Natural killer cell (primary cell): ENCODE measurements at places on chromosomes 1 and 21.

DNA sequence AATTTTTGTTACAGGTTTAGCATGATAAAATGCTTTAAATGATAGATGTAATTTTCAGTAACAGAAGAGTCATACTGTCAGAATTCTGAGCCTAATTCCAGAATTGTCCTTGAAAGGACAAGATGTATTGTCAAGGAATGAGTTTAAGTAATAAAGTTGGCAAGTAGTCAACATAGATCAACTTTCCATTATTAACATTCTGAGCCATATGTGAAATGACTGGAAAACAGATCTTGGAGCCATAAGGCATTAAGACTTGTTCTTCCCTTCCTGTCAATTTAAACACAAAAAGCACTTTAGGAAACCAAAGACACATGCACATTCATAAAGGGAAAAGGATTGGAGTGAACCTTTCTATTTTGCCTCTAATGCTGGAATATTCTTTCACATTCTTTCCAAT lies 107.0 kb downstream of the ODF2L start:
- DNase-seq: no peak

DNA sequence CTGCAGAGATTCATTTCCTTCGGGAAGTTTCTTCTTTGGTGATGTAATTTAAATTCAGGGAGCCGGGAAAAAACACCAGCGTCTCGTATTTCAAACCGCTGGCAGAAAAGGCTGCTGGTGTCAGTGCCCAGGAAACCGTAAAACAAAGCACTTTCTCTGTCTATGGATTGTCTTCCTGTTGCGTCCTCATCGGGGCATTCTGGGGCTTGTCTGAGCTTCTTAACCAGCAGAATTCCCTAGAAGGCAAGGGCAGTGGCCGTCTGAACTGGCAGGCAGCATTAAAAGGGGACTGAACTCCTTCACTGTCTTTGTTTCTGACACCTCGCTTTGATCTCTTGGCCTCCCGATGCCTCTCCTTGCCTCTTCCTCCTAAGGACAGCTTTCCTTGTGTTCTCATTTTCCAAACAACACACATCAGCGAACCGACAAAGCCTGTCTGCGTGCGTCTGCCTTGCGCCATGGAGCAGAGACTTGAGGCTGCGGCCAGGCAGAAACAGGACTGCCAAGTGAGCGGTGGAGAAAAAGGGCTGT lies 391.6 kb upstream of the VAMP3 start:
- DNase-seq: no peak

- DNase-seq: no peak
Observed at GRCh38 chr1:2232916-2233438, 4.9 kb downstream of the SKI start.

GRCh38 chr1:228346731-228347130 lies 59.9 kb downstream of the TRIM11 start:
- no peak for DNase-seq

GRCh38 chr1:20187103-20187812 lies 940 bp upstream of the PLA2G2C start:
- no peak for DNase-seq

DNA sequence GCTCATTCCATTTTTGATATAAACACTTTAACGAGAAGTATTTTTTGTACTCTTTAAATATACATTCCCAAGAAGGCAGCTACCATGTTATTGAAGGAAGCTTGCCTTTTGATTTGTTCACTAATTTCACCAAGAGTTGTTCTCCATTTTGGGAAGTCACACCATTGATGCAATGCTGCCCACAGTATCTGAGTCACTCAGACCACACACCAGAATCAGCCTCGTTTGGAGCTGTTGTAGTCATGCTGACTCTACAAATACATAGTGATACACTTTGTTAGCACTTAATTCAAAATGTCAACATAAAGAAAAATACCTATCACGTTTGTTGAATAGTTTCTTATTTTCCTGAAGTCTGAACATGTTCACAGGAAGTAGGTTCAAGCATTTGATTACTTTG lies 78.7 kb downstream of the PAPPA2 start:
- no peak for DNase-seq

GRCh38 chr1:23395154-23395724 lies 25.6 kb upstream of the ZNF436 start:
- no peak for DNase-seq

GRCh38 chr1:70034403-70034802 lies 171.0 kb downstream of the LRRC40 start:
- no peak for DNase-seq

DNA sequence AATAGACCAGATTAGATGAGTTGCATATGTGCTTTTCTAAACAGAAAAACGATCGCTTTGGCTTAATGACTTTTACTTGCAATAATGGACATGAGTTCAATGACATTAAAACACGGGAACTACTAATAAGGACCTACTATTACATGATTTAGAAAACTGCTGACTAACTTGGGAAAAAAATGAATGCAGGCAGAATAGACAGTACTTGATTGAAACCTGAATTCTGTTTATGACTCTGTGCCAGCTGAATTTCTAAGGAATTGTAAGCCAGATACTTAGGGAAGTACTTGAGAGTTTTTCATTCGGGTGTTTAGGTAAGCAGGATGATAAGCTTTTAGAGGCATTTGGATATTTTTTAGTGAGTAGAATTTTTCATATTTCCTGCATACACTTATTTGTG lies 12.0 kb downstream of the ADGRL2 start:
- no peak for DNase-seq

- DNase-seq: no peak
Observed at GRCh38 chr1:156485984-156486383, 14.6 kb downstream of the MEF2D start.

- DNase-seq: no peak
Observed at GRCh38 chr1:114002492-114003239, 23.4 kb downstream of the OLFML3 start.

- no peak for DNase-seq
Observed at GRCh38 chr1:28135371-28136168, 40.9 kb downstream of the PTAFR start.

- no peak for DNase-seq
Observed at GRCh38 chr1:112255080-112255479, 140.9 kb upstream of the CTTNBP2NL start.

GRCh38 chr1:14338509-14338908 lies 260.0 kb upstream of the KAZN start:
- no peak for DNase-seq

DNA sequence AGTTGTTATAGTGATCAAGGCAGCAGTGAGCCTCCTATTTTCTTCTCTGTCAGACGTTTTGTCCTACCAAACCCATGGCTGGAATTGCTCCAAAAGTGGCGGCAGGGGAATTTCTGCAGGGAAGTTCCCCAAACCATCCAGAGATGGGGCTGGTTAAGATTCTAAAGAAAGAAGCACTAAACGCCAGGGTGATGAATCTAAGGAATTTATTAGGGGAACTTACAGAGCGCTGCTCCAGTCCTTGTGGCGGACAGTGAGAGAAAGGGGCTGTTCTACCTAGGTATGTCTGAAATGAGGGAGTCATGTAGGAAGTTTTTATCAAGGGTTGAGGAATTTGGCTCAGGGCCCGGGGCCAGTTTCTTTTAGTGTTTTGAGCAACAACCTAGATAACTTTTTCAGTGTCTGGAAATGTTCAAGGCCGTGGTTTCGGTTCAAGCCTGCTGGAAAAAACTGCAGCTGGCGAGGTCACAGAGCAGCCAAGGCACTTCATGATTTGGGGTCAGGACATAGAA lies 222.4 kb upstream of the B3GALT2 start:
- peak; percentile 35 for DNase-seq

DNA sequence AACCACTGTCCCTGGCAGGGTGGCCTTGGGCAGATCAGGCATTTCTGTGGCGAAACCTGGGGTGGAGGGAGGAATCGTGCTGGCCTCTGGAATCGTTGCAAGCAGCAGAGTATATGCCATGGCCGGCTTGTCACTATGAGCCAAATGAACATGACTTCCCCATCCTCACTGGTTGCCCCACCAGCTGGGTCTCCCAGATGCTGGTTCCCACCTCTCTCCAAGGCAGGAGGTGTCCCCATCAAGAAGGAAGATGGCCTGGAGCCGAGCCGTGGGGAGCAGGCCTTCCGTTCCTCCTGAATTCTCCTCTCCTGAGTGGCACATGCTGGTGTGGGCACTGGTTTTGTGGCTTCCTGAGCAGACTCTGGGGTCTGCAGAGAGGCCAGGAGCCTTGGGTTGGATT lies 60.2 kb upstream of the ACTRT2 start:
- DNase-seq: no peak

DNA sequence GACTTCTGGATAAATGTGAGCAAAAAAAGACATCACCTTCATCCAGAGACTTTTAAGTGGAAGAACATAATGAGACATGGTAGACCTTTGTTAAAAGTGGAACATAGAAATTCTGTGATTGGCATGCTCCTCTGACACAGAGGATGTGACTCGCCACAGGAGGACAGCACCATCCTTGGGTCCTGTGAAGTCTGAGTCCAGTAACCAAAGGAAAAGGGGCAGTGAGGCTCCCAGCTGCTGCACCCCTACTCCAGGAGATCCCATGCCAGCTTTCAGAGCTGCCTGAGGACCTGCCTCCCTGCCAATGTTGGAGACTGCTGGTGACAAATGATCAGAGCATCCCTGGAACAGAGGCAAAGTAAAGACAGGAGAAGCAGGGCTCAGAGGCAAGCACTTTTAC lies 136.2 kb downstream of the BRINP2 start:
- DNase-seq: no peak

GRCh38 chr21:46045154-46045553 lies 52.8 kb upstream of the COL6A2 start:
- no peak for DNase-seq

- no peak for DNase-seq
Observed at GRCh38 chr1:52186449-52186848, 44.6 kb downstream of the ZFYVE9 start.

- no peak for DNase-seq
Observed at GRCh38 chr1:185775501-185775900, 41.3 kb downstream of the HMCN1 start.

DNA sequence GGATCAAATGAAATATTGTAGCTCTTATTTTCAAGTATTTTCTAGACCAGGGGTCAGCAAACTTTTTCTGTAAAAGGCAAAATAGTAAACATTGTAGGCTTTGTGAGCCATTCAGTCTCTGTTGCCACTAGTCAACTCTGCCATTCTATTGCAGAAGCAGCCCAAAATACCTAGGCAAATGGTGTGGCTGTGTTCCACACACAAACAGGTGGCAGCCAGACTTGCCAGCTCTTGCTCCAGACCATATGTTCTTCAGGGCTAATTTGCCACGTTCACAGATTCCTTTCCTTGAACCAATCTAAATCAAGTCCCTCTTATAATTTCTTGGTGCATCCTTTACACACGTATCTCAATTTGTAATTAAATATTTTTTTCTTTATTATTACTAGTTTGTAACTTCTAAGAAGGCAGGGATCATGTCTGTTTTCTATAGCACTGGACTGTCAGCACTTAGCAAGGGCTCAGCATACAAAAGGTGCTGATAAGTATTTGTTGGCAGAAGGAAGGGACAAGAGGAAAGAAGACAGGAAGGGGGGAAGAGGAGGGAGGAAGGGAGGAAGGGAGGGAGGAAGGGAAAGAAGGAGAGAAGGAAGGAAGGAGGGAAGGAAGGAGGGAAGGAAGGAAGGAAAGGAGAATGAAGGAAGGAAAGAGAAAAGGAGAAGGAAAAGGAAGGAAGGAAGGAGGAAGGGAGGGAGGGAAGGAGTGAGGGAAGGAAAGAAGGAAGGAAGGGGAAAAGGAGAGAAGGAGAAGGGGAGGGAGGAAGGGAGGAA lies 106.5 kb upstream of the EDEM3 start:
- DNase-seq: no peak

DNA sequence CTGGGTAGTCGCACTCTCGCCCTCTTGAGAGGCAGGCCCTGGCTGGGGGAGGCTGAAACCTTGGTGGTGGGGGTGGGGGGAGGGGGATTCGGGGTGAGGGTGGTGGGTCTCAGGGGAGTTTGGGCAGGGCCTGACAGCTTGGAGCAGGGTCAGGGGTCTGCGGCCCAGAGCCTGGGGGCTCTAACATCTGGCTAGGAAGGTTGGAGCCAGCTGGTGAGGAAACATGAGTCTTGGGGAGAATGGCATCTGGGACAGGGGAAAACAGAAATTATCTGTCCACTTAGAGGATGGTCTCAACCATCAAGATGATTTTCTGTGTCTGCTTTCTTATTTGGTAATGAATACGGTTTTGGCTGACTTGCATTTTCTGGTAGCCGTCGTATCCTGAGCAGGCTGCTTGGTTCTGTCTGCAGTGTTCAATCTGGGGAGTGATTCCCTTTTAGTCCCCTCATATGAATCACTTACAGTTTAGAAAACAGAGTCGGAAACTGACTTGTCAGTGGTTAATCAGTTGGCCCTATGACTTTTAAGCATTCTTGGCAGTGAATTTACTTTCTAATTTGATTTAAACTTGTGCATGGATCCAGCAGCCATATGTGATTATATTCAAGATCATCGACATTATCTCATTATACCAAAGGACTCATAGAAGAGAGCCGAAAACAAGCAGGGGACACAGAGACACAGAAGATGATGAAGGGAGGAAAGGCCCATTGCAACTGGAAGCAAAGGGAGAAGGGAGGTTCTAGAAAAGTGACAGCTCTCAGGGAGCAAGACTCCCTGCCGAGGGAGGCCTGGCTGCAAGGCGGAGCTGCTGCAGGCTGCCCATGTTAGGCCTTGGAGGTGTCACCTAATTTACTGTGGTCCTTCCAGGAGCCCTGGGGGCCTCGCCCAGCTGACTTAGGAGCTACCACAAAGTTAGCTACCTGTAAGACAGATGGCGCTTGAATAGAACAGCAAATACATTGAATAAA lies 237.6 kb downstream of the SDCCAG8 start:
- DNase-seq: no peak

DNA sequence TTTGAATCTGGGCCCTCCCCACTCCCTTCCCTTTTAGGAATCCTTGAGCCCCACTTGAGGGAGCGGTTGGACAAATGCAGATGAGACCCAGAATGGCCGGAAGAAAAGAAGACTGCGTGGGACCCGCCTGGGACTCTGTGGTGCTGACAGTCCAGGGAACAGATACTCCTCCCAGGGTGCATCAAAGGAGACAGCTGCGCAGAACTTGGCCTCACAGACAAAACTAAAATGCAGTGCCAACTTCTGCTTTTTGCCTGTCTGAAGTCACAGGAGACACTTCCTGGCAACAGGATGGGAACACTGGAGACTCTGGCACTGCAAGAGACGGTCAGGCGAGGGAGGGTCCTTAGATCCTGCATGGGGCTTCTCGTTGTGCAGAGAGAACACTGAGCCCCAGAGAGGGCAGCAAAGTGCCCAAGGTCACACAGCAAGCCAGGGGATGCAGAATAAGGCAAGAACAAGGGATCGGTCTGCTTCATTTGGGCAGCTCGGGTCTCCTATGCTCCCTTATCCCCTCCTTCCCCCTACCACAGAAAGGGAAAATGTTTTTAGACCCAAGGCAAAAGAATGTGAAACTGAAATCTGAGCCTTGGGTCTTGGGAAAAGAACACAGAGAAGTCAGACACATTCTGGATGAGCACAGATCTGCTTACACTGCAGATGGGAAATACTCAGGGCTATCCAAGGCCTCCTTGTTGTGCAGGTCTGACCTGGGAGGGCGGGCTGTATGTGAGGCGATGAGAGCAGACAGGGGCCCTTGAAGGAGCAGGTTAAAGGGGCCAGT lies 182.4 kb downstream of the TRABD2B start:
- no peak for DNase-seq

- no peak for DNase-seq
Observed at GRCh38 chr1:184624626-184625025, 130.0 kb downstream of the EDEM3 start.
